Hematopoietic multipotent progenitor cell treated with erythropoietin and hydrocortisone succinate and interleukin-3 and kit ligand, for 6 days (in vitro differentiated cells): ENCODE measurements at places on chromosomes 4 and X.

DNA sequence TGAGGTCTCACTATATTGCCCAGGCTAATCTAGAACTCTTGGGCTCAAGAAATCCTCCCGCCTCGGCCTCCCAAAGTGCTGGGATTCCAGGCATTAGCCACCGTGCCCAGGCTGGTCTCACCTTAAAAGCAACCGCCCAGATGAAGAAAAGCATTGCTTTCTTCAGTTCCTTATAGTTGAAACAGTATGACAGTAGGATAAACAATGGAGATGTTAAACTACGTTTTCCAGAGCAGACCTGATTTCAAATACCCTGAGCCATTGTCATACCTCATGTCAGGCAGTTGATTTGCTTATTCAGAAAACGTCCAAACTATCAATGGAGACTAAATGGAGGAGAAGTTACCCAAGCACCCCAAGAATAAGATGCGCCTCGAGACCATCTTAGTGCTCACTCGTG, 26.3 kb upstream of the TMEM131L start:
- DNase-seq: no peak

DNA sequence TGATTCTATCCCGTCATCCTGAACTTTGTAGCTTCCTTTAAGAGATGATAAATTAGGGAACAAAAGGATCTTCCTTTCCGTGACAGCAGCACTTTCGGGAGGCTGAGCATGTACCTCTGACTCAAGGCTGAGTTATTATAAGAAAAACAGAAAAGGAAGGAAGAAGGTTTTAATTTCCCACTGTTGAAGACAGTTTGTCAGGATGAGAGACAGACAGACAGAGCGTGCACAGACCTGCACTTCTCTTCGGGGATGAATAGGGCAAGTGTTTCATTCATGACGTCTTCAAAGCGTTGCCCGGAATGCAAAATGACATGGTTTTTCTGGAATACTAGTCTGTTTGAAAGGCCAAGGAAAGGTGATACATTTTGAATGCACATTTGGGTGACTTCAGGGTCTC, 405.3 kb upstream of the FAT1 start:
- no peak for DNase-seq

- DNase-seq: no peak
Measured at GRCh38 chr4:139915037-139915436, 238.9 kb downstream of the MAML3 start.

DNA sequence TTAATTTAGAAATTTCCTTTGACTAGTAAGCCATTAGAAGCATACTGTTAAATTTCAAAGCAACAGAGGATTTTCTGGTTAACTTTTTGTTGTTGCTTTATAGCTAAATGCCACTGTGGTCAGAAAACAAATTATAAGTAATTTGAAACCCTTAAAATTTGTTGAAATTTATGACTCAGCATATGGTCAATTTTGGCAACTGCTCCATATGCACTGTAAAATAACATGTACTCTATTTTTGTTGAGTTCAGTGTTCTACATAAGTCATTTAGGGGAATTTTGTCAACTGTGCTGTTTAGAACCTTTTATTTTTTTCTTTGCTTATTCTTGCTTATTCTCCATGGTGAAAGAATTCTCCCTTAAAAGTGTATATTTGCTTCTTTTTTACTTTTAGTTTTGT, 28.6 kb downstream of the SCLT1 start:
- DNase-seq: no peak

GRCh38 chr4:77699731-77700210, 94.2 kb downstream of the CXCL13 start:
- DNase-seq: peak; percentile 13

GRCh38 chr4:43369036-43369594, 476.6 kb downstream of the GRXCR1 start:
- no peak for DNase-seq

DNA sequence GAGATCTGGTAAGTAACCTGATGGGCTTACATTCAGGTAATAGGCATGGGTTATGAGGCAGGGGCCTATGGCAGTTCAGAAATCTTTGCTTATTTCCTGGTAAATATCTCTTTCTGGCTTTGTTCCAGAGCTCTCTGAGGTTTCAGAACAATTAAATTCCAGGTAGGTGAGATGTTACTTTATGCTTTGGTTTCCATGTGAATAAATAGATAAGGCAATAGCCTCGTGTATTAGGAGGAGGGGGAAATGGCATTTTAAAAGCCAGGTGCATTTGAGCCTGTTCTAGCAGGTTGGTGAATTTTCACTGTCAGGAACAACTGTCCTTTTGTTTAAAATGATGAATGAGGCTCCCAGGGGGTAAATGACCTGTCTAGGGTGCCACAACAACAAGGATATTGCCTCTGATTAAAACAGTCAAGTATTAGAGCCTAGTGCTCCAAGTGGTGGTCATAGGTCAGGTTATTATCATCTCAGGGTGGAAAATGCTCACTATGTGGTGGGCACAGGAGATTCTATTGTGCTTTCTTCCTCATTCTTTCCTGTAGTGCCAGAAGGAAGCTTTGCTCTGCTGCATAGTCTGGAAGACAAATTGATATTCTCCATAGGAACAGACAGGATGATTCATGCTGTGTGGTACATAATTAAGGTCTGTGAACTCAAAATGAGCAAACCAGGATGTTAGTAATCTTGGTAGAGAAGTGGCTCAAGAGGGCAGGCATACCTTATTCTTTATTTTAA, 296.2 kb downstream of the INPP4B start:
- no peak for DNase-seq

GRCh38 chr4:76012388-76012801, 5.1 kb upstream of the CXCL9 start:
- no peak for DNase-seq

DNA sequence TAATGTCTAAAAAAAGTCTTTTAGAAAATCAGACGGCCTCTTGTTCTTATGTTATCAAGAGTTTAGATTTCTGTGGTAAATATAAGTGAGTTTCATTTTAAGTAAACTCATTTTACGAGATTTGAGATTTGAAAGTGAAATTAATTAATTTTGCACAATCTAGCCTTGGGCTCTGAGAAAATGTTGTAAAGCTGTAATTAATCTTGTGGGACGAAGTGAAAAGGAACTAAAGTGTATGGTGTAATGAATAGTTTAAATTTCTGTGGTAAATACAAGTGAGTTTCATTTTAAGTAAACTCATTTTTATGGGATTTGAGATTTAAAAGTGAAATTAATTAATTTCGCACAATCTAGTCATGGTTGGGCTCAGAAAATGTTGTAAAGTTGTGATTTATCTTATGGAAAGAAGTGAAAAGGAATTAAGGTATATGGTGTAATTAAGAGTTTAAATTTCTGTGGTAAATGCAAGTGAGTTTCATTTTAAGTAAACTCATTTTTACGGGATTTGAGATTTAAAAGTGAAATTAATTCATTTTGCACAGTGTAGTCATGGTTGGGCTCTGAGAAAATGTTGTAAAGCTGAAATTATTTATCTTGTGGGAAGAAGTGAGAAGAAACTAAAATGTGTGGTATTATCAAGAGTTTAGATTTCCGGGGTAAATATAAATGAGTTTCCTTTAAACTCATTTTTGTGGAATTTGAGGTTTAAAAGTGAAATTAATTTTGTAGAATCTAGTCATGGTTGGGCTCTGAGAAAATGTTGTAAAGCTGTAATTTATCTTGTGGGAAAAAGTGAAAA, 1.6 kb downstream of the SCML1 start:
- no peak for DNase-seq

DNA sequence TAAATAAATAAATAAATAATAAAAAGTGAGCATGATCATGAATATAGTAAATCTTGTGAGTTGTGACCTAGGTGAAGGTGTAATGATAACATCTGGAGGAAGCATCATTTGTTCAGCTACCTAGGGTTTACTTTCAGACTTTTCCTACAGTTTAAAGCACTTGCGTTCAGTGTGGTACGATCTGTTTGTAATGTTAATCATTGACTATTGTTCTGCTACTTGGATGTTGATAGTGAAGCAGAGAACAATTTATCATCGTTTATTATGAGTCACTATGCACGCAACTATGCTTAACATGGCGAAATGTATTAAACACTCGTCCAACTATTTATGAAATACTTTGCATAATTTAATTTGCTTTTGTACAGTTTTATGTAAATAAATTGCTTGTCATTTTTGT, 426.2 kb downstream of the PCDH7 start:
- DNase-seq: no peak

GRCh38 chr4:105957680-105958079, 62.4 kb downstream of the NPNT start:
- no peak for DNase-seq

- no peak for DNase-seq
Measured at GRCh38 chr4:120858776-120859175, 63.8 kb downstream of the PRDM5 start.

DNA sequence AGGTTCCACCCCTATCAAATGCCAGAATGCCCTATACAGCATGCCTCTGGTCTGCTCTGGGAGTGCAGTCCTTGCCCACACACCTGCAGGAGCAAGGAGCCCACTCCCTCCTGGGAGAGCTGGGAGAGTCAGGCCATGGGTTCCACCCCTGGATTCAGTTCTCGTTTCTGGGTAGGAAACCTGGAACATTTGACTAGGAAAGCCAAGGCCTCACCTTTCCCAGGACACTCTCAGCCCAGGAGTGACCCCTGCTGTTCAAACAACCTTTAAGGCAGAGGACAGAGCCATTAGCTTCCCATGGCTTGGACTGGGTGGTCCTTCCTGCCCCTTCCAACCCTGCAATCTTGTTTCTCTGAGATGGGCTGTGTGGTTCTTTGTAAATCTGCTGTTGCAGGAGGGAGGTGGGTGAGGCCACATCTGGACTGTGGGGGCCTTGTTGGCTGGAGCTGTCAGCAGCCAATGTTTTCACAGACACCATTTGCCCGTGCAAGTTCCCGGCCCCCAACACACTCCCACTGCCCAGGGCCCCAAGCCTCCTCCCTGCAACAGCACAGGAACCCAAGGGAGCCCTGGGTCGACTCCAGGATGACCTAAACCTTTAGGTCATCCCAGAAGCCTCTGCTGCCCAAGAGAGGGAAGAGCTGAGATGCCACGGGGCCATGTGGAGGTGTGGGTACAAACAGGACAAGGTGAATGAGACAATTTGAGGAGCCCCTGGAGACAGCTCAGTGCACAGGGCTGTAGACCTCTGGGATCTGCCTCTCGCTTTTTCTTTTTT, 104.4 kb downstream of the PJA1 start:
- no peak for DNase-seq

- DNase-seq: no peak
Measured at GRCh38 chr4:5376015-5376414, 324.7 kb downstream of the STK32B start.

GRCh38 chrX:147764868-147765267, 146.9 kb upstream of the FMR1 start:
- no peak for DNase-seq

- DNase-seq: peak; percentile 26
Measured at GRCh38 chr4:128516301-128516969, 228.8 kb upstream of the PGRMC2 start.

DNA sequence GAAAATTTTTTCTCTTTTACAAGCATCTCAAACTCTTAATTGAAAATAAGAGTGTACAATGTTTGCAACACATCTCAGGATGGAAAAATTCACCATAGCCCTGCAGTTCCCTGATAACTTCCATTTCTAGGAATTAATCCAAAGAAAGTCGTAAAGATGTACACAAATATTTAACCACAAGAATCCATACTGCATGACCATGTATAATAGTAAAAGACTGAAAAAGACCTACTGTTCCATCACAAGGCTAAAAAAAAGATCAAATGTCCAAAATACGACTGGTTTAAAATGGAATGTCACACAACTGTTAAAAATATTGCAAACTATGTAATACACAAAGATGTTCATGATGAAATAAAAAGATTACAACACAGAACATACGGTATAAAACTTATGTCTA, 32.1 kb downstream of the HUWE1 start:
- DNase-seq: no peak
